ENCODE measurements at places on chromosomes 4 and X. TPM values are rescaled to one million over a fixed set of nuclear protein-coding genes. Genes with fewer than 3 reads are reported as not detected.

YY2 gene
- total RNA-seq: 0.63 TPM

NLRP2B gene
- not detected for total RNA-seq

- no peak for DNase-seq
Observed at GRCh38 chrX:75061701-75062100, 94.4 kb downstream of the ABCB7 start.

GRCh38 chr4:163447481-163447880 is 26.1 kb downstream of the TKTL2 start:
- DNase-seq: no peak

GRCh38 chr4:179112441-179113170 is 1670.4 kb upstream of the AGA start:
- no peak for DNase-seq

Data from right atrium auricular region (tissue), 2 donors.